ENCODE measurements at places on chromosomes 3 and 15.

DNA sequence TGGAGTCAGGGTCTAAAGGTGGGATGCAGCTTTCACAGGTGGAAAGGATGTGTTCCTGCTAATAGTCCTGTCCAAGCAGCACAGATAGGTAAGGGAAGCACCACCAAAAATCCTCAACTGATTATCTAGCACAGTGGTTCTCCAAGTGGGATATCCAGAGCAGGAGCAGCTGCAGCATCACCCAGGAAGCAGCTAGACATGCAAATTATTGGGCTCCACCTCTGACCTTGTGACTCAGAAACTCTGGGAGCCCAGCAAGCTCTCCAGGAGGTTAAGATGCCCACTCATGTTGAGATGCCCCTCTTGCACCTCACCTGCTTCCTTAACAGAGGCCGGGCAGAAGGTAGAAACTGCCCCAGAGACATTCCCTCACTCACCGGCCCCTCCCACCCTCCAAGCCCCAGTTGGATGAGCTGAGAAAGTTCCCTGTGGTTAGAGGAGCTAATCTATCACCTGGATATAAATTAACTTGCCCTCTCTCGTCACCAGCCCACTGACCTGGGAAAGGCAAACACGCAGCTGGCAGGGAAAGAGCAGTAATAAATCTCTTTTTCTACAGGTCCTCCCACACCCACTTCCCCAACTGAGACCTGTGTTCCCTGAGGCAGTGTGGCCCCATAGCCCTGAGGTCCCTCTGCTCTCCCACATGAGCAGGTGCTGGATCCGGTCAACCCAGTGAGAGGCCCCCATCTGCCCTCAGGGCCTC, 39.3 kb downstream of the ADCY5 start:
- DNase-seq, result no peak

DNA sequence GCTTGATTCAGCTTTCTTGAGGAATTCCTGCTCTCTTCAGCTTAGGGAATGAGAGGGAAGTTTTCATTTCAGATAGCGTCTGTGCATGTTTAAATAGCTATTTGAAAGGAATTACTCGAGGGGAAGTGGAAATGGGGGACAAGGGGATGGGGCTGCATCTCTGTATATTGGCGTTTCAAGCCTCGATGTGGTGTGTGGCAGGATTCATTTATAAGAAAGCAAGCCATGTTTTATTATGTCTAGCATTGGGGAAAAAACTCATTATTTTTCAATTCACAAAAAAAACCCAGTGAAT, 1.0 kb downstream of the ATP2C1 start:
- DNase-seq, result no peak

- DNase-seq, result no peak
These were observed 437.8 kb upstream of the BCHE start for GRCh38 chr3:166275024-166275390.

DNA sequence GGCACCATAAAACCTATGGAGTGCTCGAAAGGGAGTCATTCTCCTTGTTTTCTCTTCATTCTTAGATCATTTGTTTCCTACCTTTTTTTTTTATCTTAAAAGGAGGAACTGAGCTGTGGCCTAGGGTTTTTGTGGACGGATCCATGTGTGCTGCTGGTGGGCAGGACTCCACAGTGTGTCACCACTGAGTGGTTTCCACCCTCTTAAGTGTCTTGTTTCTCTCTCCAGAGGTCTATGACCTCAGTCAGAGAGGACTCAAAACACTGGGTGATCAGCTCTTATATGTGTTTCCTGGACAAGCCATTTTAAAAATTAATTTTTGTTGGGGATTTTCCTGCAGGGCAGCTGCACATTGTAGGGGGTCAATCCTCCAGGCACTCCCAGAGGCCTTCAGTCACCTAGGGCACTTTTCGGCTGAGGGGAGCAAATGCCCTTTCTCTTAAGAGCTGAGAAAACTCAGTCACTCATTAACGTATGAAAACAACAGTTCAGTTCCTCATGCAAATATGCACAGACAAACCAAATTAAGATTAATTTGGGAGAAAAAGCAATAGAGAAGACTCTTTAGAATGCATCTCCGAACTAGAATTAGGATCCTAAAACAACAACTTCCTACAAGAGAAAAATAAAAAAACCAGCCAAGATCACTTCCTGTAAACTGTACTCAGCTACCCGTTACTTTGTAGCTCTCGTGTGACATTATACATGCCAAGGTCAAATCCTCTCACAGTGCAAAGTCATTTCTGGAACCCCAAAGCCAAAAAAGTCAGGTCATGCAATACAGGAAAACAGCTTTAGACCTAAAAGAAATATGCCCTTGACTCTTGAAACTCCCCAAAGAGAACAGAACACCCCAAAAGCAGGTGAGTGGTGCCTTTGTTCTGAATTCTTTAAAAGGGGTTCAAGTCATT, 27.6 kb upstream of the FAM3D start:
- DNase-seq, result no peak

- DNase-seq, result no peak
These were observed 64.2 kb downstream of the HACD2 start for GRCh38 chr3:123520656-123521055.

- DNase-seq, result no peak
These were observed 25.3 kb downstream of the MEF2A start for GRCh38 chr15:99590913-99591646.

- no peak for DNase-seq
These were observed 98.2 kb downstream of the NR2F2 start for GRCh38 chr15:96428742-96429141.

- DNase-seq, result no peak
These were observed 105.8 kb upstream of the ETV5 start for GRCh38 chr3:186214670-186215069.

DNA sequence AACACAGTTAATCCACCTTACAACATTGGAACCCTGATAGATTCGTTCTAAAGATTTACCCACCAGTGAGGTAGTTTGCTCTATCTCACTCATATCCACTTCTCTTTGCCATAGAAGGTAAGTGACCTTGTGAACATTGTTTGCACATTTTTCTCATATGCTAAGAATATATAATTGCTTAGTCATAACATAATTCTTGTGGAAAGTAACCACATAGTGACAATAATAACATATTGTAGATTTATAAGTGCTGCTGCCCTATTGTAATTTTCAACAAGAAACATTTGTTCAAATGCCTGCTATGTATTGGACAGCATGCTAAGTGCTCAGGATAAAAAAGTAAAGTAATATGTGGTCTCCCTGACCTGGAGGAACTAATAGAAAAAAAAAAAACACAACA, 554.2 kb upstream of the KCNMB2 start:
- no peak for DNase-seq

DNA sequence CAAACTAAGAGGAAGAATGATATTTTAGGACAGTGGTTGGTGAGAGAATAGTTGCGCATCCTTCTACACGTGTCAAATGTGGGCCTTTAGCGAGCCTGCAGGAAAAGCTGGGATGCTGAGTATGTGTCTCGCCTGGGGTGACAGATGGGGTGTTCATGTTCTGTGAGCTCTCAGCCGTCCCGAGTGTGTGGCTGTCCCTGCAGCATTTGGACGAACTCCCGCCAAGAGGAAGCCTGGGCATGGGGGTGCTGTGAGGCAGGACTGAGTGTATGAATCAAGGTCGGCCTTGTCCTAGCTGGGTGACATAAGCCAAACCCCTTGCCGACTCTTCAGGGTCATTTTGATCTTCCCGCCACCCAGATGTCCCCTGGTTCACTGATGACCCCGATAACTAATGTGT, 94.8 kb downstream of the CACNA1D start:
- no peak for DNase-seq

GRCh38 chr3:24237971-24238706, 256.5 kb downstream of the THRB start:
- peak; percentile 84 for DNase-seq

DNA sequence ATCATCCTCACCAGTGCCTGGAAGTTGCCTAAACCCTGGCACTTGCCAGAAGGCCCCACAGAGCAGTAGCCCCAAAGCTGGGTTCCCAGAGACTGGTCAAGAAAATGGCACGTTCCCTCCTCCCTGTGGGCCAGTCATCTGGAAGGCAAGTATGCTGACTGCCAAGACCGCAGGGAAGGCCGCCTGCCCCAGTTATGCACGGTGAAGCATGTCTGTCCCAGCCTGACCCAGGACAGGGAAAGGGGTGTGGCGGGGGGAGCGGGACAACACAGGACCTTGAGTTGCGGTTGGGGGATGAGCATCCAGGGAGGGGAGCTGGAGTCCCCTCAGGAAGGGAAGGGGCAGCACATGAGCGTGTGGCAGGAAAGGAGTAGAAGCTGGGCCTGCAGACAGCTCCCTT, 33.0 kb downstream of the RBPMS2 start:
- no peak for DNase-seq

- DNase-seq, result no peak
These were observed 55.2 kb downstream of the PLD1 start for GRCh38 chr3:171755015-171755589.

DNA sequence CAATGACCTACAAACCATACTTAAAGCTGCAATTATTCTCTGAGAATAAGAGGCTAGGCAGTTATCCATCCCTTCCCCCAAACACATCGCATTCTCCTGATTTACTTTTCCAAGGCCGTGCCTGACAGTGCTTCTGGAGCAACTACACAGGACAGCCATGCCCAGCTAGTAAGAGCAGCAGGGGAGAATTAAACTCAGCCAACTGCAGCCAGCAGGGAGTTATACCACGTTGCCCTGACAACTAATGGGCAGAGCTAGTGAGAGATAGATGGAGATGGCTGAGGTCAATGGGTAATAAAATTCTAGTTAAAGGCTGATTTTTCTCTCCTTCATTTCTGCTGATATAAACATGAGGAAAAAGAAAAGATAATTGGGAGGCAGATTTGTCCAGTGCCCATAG, 193.8 kb upstream of the PPP2R3A start:
- no peak for DNase-seq

DNA sequence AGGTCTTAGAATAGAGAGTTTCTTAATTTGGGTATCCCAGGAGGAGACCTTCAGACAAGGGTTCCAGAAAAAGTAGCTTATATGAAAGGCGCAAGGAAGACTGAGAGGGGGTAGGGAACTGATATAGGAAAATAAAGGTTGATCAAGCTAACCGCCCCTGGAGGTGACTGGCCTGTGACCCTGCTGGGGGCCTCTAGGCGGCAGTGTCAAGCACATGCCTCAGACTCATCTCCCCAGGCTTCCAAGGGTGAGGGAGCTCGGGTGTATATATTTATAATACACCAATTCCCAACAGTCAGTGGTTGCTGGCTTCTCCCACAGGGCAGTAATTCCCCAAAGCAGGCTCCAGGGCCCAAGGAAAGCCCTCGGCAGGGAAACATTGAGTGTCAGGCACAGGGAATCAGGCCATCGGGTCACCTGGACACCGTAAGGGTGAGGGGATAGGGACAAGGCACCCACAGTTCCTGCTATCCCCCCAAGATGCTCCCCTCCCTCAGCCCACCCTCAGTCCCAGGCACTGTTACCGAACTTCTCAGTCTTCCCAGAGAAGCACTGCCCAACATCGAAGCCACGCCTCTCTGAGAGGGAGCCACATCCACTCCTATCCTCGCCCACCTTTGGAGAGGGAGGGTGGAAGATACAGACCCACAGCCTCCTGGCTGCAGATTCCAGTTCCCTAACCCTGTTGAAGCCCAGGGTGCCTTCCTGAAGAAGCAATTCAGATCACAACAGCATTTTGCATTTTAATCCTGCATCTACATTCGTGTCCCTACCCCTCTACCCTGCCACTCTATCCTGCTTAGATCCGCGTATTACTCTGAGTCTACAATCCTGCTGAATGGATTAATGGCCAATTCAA, 19.5 kb upstream of the CAV3 start:
- no peak for DNase-seq

DNA sequence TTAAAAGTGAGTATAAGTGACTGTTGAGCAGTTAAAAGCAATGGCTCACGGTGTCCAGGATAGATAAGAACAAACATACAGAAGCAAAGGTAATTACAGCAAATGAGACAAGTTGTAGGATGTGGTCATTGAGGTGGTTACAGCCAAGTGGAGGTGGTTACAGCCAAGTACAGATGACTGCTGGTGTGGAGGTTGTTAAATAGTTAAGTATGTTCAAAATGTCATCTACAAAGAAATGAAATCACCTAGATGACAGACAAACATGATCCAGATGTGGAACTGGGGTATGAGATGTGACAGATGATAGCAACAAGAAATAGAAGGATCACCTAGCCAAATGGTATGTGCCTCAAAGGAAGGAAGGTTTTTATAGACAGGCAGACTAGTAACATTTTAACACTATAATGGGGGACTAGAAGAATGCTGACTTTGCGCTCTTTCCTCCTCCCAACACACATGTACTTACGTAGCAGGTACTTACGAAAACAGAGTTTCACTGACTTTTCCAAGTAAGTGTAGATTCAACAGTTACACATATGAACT, 6.8 kb upstream of the ANKRD28 start:
- peak; percentile 43 for DNase-seq

DNA sequence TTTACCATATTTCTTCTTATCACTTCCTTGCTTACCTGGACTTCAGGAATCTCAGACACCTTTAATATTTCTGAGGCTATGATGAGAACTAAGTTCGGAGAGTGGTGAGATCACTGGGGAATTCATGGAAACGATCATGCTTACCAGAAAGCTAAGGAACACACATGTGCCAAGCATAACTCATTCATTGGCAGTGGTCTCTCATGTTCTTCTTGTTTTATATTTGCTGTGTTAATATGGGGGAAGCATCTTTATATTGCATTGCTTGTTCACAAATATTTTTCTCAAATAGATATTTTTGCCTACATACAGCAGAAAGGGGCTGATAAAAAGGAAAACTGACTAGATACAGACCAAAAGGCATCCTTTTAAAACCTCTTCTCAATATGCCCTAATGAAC, 55.8 kb downstream of the COL6A6 start:
- DNase-seq, result no peak

DNA sequence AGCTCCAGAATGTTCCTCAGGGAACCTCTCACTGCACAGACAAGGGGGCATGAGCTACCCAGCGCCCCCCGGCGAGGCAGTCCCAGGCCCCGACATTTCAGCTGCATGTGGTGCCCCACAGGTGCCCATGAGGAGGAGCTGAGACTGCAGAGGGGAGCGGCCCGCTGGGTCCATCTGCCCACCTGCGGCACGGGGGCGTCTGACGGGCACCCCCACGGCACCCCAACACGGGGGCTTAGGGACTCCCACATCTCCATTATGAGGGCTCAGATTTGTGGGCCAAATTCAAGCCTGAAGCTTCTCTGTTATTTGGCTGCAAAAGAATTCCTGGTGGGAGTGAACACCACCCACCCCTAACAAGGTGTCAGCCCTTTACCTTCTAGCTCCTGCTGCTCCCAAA, 258.4 kb downstream of the UACA start:
- no peak for DNase-seq

- no peak for DNase-seq
These were observed 548.0 kb upstream of the CCDC54 start for GRCh38 chr3:106829206-106829605.

Measured in tongue (tissue), 3 donors.